ENCODE measurements at places on chromosomes 11 and 22.

DNA sequence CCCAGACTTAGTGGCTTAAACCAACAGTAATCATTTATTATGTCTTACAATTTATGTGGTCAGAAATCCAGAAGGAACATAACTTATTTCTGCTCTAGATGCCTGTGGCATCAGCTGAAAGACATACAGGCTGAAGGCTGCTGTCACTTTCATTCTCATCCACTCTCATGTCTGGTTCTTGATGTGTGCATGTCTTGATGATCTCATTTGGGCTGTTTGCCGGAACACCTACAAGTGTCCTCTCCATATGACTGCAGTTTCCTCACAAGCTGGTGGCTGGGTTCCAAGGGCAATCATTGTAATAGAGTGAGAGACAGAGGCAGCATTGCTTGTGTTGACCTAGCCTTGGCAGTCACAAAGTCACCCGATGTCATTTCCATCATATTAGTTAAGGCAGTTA is 1375.9 kb upstream of the RAG2 start:
- peak; percentile 73 for DNase-seq

GRCh38 chr11:117199053-117199915 is at the start of gene TAGLN:
TAGLN (plus strand) TSS chr11:117199370; CDS start chr11:117203014, 3,644 bp downstream.
- peak; percentile 95 for DNase-seq

DNA sequence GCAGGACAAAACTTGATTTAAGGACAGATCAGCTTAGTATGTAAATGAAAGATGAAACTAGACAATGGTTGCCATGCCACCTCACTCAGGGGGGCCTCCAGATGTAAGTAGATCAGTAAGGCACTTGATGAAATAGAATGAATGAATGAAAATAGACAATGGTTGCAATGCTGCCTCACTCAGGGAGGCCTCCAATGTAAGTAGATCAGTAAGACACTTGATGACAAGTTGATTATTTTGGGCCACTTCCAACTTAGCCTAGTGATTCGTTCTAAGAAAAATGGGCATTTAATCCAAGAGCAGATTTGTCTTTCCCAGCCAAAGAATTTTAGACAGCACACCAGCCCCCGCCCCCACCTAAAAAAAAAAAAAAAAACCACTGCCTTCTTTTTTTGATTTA is 19.2 kb upstream of the SLC5A12 start:
- peak; percentile 75 for DNase-seq

GRCh38 chr11:47225552-47226400 is 11.0 kb downstream of the DDB2 start:
- DNase-seq = peak; percentile 61

GRCh38 chr22:47171441-47172221 is 409.2 kb downstream of the TBC1D22A start:
- DNase-seq = no peak

GRCh38 chr11:16126362-16126761 is 230.0 kb downstream of the SOX6 start:
- no peak for DNase-seq

- no peak for DNase-seq
Measured at GRCh38 chr11:65125197-65126056, 3.3 kb downstream of the MRPL49 start.

- DNase-seq = peak; percentile 79
Measured at GRCh38 chr22:32788904-32789624, 12.4 kb upstream of the TIMP3 start.

- peak; percentile 64 for DNase-seq
Measured at GRCh38 chr22:41596776-41597634, 7.4 kb upstream of the PMM1 start.

DNA sequence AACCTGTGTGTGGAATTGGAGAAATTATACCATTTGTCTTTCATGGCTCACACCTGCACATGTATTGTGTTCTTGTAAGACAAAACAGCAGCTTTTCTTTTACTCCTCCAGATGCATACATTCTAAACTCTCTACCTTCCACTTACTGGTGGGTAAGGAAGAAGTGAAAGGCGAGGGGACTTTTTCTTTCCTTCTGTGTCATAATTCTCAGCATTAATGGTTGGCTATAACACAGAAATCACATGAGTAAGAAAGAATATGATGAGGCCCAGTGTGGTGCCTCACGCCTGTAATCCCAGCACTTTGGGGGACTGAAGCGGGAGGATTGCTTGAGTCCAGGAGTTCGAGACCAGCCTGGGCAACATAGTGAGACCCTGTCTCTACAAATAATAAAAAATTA is 57.8 kb upstream of the SHANK2 start:
- DNase-seq = no peak

- DNase-seq = peak; percentile 88
Measured at GRCh38 chr11:36073411-36074203, 129.7 kb downstream of the LDLRAD3 start.

DNA sequence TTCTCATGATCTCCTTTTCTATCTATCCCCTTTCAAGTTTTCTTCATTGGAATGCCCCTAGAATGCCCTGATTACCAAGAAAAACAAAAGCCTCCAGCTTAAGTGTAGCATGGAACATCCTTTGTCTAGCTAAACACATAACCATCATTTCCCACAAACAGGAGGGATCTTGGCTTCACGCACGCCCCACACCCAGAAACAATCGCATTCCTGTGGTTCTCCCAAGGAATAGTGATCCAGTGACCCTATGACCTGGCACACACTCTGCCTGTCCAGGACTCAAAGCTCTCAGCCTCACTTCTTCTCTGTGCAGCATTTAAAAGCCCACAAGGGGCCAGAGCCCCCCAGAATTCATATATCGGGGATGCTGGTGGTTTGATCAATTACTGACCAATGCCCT is 9.3 kb upstream of the POU2AF1 start:
- DNase-seq = no peak

GRCh38 chr22:44309647-44310046 is 3.1 kb downstream of the SHISAL1 start:
- DNase-seq = peak; percentile 25

All from choroid plexus epithelial cell (primary cell).